ENCODE measurements at places on chromosomes 6 and 20.

DNA sequence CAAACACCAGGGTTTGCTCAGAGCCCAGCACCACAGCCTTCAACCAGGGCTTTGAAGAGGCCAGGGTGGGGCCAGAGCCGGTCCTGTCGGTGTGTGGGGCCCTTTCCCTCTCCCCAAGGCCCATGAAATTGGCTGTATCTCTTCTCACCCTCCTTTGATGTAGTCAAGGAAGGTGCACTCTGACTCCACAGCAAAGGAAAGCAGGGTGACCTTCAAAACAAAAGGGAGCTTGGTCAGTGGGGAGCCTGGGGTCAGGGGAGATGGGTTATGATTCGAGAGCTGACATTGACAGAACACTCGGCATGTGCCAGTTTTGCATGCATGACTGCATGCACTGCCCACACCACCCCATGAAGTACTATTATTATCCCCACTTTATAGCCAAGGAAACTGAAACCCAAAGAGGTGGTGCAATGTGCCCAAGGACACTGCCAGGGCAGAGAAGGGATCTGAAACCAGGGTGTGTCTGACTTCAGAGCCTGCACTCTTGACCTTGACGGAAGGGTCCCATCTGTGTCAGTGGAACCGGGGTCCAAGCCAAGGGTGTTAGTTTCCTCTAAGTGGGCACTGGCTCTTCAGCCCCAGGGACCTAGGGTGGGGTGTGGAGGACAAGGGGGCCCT is 55.4 kb downstream of the RAB44 start:
- DNase-seq: no peak

DNA sequence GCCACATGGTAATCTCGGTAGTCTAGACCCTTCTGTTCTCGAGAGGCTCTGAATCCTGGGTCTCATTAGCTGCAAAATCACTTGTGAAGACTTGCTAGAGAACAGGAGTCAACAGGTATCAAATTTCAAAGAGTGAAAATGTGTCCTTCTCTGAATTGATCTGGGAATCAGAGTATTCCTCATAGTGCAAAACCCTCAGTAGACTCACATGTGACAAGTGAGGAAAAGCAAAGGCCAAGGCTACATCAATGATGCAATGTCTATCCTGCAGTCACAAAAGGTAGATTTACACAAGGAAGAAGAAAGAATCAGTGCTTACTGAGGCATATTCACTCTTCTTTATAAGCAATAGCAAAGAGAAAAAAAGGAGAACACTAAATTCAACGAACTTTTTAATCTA is 1220.0 kb upstream of the GJE1 start:
- no peak for DNase-seq

DNA sequence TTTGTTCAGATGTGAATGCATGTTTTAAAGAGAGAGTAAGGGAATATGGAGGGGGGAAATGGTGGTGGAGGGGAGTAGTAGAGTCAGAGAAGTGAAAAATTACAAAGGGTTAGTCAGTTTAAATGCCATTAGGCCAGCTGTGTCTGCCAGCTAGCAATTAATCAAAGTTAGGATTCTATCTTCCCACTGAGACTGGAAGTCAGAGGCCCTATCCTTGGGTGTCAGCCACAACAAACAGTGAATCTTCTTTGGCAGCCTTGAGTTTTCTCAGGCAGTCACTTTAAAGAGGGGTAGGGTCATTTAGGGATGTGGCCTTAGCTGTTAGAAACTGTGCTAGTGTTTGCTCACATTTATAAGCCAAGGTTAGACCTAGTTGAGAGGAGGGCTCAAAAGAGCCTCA is 120.5 kb upstream of the BTBD3 start:
- no peak for DNase-seq

DNA sequence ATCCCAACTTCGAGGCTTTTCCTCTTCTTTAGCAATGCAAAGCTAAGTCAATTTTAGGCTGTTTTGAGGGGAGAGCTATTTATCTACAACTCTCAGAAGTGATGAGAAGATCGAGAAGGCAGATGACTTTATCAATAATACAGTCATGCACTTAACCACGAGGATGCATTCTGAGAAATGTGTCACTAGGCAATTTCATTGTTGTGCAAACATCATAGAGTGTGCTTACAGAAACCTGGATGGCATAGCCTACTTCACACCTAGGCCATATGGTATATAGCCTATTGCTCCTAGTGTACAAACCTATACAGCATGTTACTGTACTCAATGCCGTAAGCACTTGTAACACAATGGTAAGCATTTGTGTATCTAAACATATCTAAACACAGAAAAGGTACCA is 66.6 kb downstream of the PRND start:
- DNase-seq: no peak

GRCh38 chr6:15131651-15132061 is 114.2 kb upstream of the JARID2 start:
- no peak for DNase-seq

DNA sequence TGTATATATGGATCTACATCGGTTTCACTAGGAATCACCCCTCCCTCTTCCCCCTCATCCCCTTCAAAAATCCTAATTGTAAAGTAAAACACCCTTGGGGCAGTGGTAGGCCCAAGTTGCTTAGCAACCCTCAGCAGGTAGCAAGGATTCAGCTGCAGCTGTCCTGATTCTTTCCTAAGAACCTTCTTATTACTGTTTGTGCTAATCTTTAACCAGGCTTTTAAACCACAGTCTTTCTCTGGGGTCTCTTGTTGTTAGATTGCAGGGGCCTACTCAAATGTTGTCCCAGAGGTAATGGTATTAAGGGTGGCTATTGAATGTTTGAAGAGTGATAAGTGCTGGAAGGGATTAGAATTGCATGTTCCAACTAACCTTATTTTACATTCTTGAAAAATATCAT is 46.4 kb downstream of the PRL start:
- DNase-seq: no peak

DNA sequence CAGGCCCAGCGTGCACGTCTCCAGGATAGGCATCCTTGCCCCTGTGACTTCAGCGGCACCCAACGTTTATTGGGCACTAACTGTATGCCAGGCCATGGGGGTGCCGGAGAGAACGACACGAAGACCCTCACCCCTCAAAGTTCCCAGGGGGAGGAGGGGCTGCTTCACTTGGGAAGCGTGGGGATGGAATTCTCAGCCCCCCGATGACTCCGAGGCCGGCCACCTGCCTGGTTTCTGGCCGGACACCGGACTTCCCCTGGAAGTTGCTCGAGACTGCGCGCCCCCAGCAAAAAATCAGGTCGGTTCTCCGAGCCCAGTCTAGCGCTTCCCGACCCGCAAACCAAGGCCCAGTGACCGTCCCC is 275 bp upstream of the MAVS start:
- no peak for DNase-seq

GRCh38 chr20:37362231-37362792 is 16.4 kb downstream of the SRC start:
- DNase-seq: no peak

- no peak for DNase-seq
These were observed 648.3 kb upstream of the ADGRB3 start for GRCh38 chr6:67986694-67987232.

- no peak for DNase-seq
These were observed 5.7 kb upstream of the KCNK15 start for GRCh38 chr20:44739942-44740341.

- DNase-seq: no peak
These were observed 345.0 kb downstream of the DOK5 start for GRCh38 chr20:54820392-54820791.

GRCh38 chr6:33851959-33852358 is 48.2 kb upstream of the MLN start:
- DNase-seq: no peak

- no peak for DNase-seq
These were observed 68.7 kb upstream of the FBXO30 start for GRCh38 chr6:145883263-145883662.
